ENCODE measurements at places on chromosomes 4 and X.

- DNase-seq: no peak
Measured at GRCh38 chrX:82333575-82333974, 1131.7 kb downstream of the SH3BGRL start.

DNA sequence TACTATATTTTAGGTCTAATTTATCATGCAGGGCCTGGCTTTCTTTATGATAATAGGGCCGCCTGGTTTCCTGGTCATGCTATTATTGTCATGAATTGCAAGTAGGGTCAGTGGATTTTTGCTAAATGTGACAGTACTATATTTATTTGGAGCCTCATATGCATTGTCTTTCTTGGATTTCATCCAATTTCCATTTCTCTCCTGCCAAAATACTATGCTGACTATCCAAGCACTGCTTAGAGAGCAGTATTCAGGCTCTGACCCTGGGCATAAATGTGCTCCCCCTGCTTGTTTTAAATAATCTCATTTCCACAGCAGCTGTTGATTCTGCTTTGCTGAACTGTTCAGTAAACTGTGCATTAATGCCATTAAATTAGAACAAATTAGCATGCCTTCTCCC is 269.3 kb downstream of the GPM6A start:
- no peak for DNase-seq

- DNase-seq: no peak
Measured at GRCh38 chrX:134695999-134696398, 37.7 kb upstream of the PLAC1 start.

- DNase-seq: no peak
Measured at GRCh38 chrX:80246271-80246670, 174.0 kb upstream of the TENT5D start.

- DNase-seq: no peak
Measured at GRCh38 chr4:82777857-82778525, 20.6 kb downstream of the SCD5 start.

DNA sequence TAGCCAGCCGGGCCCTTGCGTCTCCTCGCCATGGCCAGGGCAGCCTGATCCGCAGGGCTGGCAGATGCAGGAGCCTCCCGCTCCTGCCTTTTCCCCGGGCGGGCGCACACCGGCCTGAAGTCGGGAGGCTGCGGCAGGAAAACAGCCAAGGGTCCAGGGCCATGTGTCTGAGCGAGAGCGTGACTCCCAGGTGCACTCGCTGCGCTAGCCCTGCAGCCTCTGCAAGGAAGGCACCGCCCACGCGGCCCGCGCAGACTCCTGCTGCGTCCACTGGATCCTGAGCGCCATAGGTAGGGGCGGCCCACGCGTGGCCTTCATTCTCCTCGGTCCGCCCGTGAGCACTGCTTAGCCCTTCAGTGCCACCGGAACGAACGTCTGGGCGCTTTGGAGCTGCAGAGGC is 379.9 kb downstream of the TRAM1L1 start:
- no peak for DNase-seq

- no peak for DNase-seq
Measured at GRCh38 chr4:143587703-143588102, 74.2 kb downstream of the SMARCA5 start.

GRCh38 chr4:17347445-17347844 is 164.4 kb downstream of the QDPR start:
- DNase-seq: no peak

DNA sequence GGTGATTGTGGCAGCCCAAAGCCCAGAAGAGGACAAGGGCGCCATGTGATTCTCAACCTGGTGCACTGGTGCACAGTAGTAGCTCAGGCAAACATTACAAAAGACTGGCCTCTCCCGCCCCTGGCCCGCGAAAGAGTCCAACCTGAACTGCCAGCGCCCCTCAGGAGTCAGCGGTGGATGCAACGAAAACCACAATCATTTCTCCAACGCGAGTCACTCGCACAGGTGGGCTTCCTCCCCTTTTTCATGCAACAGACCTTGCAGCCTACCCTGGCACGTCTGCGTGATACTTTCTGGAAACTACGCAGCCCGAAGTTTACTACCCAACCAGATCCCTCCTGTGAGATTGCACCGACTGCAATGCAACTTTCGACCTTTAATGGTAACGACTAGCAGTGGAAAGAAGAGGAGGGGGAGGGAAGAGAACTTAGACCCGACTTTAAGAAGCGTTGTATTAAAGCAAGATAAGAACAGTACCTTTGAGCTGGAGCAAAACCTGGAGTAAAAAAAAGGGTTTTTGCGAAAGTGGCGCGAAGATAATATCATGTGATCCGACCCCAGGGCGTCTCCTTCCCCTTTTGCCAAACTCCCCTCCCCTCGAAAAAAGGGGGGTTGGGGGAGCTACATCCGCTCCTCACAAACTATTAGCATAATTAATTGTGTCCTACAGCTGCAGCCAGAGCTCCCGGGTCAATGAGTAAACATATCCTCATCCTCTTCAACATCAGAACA is 63.3 kb upstream of the CCDC160 start:
- DNase-seq: no peak

- no peak for DNase-seq
Measured at GRCh38 chrX:22585831-22586230, 313.1 kb downstream of the CBLL2 start.
